ENCODE measurements at places on chromosomes 11 and 22. TPM values are rescaled to one million over a fixed set of nuclear protein-coding genes. Genes with fewer than 3 reads are reported as not detected.

C22orf31 gene
- total RNA-seq, result not detected

HTR3A gene
- total RNA-seq, result not detected

DNA sequence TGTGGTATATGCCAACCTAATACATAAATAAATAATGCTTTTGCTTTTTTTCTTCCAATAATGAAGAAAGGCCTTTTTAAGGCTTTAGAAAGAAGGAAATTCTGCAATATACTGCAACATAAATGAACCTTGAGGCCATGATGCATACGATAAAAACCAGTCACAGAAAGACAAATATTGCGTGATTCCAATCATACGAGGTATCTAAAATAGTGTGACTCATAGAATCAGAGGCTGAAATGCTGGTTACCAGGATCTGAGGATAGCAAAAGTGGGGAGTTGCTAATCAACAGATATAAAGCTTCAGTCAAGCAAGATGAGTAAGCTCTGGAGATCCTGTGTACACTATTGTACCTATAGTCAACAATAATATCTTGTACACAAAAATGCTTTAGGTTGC, 24.2 kb downstream of the MS4A6A start:
- no peak for DNase-seq

FJX1 gene
- 1.5 TPM for total RNA-seq

GRCh38 chr22:17430412-17430811, 61.2 kb downstream of the CECR2 start:
- no peak for DNase-seq

DNA sequence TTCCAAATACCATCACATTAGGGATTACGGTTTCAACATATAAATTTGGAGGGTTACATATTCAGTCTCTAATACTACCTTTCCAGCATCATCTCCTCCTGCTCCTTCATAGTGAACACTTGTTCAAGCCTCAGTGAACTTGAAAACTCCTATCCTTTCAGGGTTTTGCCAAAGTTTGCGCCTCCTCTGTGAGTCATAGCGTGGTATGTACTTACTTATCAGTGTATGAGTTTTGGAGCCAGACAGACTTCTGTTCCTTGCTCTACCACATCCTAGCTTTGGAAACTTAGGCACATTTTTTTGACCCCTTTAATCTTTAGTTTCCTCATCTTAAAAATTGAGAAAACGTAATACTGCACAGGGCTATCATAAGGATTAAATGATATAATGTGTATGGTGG, 160.1 kb upstream of the ZC3H12C start:
- no peak for DNase-seq

TMEM109 gene
- total RNA-seq, result 173 TPM

GRCh38 chr11:15826826-15827225, 529.5 kb downstream of the SOX6 start:
- DNase-seq, result no peak

MPEG1 gene
- 9.3 TPM for total RNA-seq

C11orf65 gene
- total RNA-seq, result 0.84 TPM

DNA sequence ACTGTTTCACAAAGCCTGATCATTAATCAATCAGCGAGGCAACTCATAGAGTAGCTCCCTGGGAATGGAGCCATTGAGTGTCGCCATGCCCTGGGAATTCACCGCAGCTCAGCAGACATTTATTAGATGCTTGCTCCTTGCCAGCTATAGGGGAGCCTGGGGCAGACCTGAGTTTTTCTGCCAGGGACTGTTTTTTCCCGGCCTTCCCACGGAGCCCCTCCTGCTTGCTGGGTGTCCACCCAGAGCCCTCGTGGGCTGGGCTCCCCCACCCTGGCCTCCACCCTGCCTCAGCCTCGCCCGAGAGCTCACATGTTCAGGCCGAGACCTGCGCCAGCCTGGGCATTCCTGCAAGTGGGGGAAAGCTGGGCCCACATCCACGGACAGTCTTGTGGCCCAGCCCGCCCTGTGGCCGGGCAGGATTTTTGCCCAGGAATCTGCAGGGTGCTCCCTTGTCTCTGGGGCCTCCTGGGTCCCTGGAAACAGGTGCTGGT, 64.9 kb downstream of the SMIM38 start:
- DNase-seq, result no peak
